Brain (organoid and tissue), 16 donors: ENCODE measurements at places on chromosomes 6 and 20.
A peak's percentile ranks its signal among the peaks of the same experiment; 100 is the strongest.

GRCh38 chr20:62049342-62050165, 16.1 kb downstream of the TAF4 start:
- DNase-seq, result no peak

DNA sequence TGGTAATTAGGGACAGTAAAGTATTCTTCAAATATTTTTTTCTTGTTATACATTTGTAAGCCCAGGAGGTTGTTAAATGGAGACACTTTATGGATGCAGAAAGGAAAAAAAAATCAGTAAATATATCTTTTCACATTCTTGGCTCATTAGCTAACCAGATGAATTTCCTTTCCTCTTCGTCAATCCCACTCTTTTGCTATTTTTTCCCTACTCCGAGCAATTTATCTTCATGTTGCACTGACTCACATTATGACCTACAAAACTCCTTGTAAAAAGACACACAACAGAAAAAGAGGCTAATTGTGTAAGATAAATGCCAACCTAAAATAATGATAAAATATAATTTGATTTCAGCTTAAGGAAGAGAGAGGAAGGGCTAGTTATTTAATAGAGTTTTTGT, 472.9 kb upstream of the ZNF337 start:
- DNase-seq, result no peak

GRCh38 chr6:8059129-8059528, 5.1 kb downstream of the BLOC1S5 start:
- DNase-seq, result peak; percentile 51

DNA sequence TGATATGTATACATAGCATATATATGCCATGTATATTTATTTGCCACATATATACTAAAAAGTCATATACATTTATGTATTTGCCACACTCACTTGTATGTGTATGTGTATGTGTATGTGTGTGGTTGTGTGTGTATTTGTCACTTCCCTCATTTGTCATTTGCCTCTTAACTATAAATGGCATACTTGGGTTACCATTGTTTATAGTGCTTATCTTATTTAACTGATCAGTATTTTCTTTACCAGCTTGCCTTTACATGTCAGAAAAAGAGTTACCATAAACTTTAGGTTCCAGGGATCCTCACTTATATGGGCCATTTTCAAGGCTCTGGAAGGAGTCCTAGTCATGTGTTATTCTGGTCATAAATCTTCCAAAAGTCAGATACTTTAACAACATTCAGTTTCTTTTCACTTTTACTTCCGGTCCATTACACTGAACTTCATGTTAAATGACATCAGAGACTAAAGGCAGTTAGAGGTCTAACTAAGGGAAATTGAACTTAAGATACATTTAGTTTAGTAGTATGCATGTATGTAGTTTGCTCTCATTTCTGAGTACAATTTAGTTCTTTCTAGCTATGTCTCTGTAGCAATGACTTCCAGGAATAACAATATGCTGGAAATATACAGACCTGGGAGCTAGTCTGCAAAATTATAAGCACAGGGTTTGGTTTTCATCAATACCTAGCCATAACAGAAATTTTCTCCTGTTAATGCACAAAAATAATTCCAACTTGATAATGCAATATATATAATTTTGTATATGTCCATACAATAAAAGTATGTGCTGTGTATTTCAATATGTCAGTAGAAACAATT, 33.7 kb upstream of the HIVEP1 start:
- DNase-seq, result no peak

- DNase-seq, result no peak
These were observed 464.3 kb upstream of the BTBD3 start for GRCh38 chr20:11453430-11453829.

GRCh38 chr6:3247255-3248146, 11.2 kb upstream of the PSMG4 start:
- DNase-seq, result peak; percentile 96

- no peak for DNase-seq
These were observed 26.9 kb upstream of the LRRC1 start for GRCh38 chr6:53767941-53768340.

GRCh38 chr6:45461486-45461885, 83.8 kb upstream of the SUPT3H start:
- no peak for DNase-seq

DNA sequence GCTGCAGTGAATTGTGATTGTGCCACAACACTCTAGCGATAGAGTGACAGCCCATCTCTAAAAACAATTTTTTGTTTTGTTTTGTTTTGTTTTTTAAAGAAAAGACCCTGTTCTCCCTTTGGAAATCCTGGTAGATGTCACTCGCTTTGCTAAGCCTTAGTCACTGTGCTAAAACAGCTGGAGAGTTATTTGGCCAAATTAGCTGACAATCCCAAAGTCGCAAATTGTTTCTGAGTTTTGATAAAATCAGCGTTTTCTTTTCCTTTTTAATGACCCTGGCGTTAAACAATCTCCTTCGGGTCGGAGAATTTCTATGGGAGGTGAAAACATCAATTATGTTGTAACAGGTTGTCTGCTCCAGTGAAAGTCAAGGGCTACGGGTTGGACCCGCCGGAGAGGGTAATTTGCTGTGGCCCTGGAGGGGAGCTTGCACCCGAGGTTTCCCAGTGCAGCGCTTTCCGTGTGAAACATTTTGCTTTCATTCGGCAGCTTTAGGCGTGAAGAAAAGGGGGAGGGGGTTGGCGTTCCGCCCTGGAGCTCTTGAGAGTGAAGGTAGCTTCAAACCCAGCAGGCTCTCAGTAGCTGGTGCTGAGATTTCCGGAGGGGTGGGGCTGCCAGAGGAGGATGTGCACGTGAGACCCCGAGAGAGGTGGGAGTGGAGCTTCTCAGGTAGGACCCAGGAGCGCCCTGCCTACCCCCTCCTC, 296.6 kb downstream of the PHACTR1 start:
- DNase-seq, result peak; percentile 71

GRCh38 chr20:59322081-59322480, 21.7 kb downstream of the EDN3 start:
- DNase-seq, result no peak

GRCh38 chr20:9294041-9294440, 220.3 kb upstream of the LAMP5 start:
- no peak for DNase-seq

GRCh38 chr6:22709803-22710202, 140.4 kb downstream of the HDGFL1 start:
- no peak for DNase-seq

DNA sequence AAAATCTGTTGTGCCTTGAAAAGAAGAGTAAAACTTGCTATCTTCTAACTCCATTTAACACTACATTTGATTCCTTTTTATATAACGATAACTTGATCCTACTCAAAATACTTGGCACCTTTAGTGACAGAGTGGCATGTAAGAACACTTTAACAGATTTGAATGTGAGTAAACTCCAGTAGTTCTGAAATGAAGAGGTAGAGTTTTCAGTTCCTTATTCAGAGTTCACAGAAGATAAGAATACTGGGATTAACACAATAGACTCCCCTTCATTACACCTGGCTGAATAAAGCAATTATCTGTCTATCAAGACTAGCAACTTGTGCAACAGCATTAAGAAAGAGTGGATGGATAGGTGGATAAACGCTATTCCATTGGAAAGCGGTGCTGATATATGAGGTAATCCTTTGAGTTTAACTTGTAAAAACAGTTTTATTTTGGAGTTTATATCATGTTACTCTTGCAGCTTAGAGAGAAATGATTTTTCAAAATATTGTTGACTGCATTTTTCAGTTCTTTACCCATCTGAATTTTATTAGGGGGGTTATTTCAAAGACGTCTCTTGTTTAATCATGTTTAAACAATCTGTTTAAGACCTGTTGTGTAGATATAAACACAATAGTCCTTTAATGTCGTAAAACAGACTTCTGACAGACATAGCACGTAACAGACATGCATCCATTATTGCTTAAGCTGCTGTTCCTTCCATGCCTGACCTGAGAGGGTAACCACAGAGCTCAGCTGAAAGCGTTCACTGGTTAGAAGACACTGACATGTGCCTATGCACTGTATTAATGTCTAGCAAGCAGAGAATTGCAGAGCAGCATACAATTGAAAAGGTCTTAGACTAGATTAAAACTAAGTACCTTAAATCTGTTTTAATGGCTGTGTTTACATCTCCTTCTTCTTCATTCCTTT, 102.4 kb upstream of the SUPT3H start:
- no peak for DNase-seq

- DNase-seq, result peak; percentile 11
These were observed 176.0 kb downstream of the MRPL14 start for GRCh38 chr6:43951063-43951755.

- DNase-seq, result no peak
These were observed 16.4 kb upstream of the CFAP206 start for GRCh38 chr6:87391334-87391733.

DNA sequence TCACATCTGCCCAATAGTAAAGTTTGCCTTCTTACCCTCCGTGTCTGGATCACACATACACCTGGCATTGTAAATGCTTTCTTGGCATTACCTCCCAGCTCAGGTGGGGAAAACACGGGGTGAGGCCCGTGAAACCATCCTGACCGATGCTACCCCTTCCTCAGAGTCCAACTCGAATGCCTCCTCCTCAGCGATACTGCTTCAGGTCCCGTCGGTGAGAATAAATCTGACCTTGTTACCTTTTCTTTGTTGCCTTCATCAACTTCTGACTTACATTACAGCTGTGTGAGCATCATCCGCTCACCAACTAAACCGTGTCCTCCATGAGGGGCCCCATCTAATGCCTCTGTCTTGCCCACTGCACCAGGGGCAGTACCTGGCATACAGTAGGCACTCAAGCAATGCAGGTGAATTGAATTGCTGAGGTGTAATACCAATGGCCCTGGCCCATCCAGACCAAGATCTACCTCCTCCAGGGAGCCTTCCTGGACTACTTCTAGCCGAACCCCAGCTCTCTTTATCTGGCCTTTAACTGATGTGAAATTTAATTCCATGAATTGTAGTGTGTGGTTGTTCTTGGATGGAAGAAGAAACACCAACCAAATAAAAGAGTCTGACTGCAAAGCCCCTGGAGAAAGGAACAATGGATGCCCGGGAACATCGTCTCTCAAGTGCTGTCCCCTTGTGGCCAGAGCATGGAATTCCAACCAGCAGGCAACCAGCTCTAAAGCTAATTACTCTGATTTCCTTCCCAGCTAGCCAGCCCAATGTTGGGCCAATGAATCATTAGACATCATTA, 141.5 kb downstream of the ANKRD60 start:
- DNase-seq, result peak; percentile 46

GRCh38 chr6:167047554-167047953, 48.4 kb downstream of the CEP43 start:
- DNase-seq, result no peak
